ENCODE measurements at places on chromosomes 16 and 17.

GRCh38 chr16:8505327-8505991 lies 84.9 kb downstream of the TMEM114 start:
- no peak for DNase-seq

DNA sequence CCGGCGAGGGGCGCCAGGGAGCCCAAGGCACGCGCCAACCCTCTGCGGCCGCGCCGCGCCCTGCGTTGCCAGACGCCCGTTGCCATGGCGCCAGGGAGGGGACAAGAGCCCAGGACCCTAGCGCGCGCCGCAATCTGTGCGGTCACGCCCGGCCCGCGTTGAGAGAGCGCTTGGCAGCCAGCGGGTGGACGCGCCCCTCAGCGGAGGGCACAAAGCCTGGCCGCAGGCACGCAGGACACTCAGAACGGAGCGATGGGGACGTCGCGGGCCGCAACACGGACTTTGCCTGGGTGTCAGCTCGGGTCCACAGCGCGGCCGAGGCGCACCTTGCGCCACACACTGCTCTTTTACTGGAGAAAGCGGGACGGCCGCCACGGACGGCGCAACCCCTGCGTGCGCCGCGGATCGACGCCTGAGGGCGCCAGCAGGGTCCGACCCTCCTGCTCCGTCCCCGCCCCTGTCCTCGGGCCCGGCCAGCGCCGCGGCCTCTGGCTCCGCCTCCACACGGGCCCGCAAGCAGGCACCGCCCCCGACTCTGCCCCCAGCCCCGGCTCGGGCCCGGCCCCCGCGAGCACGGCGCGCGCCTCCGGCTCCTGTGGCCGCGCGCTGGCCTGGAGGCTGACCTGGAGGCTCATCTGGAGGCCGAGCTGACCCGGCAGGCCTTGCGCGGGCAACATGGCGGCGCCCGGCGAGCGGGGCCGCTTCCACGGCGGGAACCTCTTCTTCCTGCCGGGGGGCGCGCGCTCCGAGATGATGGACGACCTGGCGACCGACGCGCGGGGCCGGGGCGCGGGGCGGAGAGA lies at the start of gene GFER:
Gene GFER (plus strand): TSS at position 650 of the 803 bp plus-strand sequence. CDS start 26 bp downstream, at position 676.
- no peak for DNase-seq

GRCh38 chr17:57451191-57451590 lies 194.9 kb downstream of the MSI2 start:
- DNase-seq, result no peak

DNA sequence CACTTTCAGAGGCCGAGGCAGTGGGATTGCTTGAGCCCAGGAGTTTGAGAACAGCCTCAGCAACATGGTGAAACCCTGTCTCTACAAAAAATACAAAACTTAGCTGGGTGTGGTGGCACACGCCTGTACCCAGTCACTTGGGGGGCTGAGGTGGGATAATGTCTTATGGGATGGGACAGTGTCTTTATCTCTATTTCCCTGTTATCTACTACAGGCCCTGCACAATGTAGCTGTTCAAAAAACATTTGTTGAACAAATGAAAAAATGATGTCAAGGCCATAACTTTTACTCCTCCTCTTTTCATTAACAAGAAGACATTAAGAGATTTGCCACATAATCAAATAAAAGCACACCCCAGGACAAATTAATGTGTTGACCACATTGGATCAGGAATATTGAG lies 13.8 kb downstream of the TUBG1 start:
- no peak for DNase-seq

DNA sequence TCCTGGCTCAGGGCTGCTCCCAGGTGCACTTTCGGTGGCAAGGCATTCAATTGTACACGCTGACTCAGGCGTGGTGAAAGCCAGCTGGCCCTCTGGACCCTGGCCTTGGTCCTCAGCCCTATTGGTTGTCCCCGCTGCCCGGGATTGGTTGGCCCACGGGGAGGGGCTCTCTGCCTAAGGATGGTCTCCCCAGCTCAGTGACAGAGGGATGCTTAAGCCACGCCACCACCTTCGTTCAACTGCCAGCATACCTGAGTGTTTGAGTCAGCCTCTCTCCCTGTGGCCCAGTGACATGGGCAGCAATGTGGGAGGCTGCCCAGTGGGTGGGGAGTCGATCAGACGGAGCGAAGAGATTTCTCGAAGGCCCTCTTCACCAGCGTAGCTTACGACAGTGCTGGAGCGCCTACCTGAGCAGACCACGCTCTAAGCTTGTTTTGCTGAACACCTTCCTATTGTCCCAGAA lies 30.3 kb downstream of the IRF8 start:
- DNase-seq, result no peak

- DNase-seq, result no peak
Measured at GRCh38 chr16:23902034-23902747, 66.4 kb downstream of the PRKCB start.

DNA sequence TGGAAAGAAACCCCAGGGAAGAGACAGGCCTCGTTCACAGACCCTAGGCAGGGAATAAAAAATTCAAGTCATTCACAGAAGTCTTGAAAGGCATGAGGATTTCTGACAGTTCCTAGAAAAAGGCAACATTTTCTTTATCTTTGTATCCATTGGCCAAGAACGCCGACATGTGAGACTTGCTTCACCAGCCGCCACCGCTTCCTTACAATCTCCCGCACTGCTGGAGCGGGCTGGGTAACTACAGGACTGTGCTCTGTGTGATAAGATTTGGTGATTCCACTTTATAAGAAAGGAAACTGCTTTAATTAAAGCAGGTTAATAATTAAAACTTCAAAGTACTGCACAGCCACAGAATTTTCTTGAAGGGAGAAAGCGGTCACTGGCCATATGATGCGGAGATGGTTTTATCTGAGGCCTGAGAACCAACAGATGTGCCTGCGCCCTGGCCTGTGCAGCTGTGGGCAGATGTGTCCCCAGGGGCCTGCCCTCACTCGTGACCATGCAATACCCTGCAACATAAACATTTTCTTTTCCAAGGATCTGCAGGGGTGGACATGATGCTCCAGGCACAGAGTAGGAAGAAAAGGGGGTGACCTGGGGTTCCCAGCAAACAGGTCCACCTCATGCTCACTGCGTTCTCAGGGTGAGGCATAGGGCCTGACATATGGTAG lies 13.0 kb upstream of the LGALS3BP start:
- no peak for DNase-seq

DNA sequence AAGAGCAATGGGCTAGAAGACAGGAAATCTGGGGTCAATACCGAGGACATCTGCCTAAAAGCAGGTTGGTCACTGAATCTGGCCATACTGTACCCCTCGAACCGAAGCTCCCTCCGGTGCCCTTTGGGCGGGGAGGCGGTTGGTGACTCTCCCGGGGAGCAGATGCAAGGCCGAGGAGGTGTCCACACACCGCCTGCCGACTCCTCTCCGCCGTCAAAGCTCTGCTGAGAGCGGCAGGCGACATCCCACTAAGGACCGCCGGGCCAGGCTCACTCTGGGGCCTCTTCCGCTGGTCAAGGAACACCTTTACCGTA lies 458 bp downstream of the ZNF200 start:
- no peak for DNase-seq

- DNase-seq, result no peak
Measured at GRCh38 chr16:46822270-46822669, 8.7 kb downstream of the C16orf87 start.

DNA sequence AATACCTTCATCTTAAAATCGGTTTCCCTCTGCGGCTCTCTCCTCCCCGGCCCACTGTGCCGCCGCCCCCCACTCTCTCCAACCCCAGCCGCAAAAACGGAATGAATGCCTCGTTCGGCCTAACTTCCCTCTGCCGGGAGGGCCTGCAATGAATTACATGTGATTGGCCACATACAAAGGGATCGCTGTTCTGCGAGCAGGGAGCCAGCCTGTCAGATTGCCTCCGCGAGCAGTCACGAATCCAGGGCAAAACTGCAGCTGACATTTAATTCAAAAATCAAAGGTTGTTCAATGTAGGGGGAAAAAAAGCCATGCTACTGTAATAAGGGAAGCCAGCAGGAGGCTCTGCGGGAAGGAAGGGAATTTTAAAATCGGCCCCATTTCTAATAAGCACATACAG lies 84.9 kb downstream of the TBC1D16 start:
- no peak for DNase-seq

GRCh38 chr16:75459691-75460090 lies 4.8 kb downstream of the TMEM170A start:
- no peak for DNase-seq

DNA sequence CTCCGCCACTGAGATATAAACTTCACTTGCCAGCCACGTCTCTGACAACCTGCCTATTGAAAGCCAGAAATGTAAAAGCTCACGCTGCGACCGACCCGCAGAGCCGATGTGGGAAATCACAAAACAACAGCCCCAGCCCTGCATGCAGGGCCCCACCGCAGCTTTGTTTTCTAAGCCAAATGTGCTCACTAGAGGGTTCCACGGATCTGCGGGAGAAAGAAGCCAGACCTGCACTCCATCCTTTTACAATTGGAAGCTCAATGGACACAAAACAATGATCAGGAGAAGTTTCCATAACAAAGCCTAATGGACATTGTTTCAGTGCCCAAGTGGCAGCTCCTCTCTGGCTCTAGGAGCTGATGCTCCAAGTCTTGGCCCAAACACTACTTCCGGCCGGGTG lies 33.1 kb downstream of the WIPI1 start:
- no peak for DNase-seq

GRCh38 chr17:28346746-28347246 lies 10.5 kb downstream of the POLDIP2 start:
- no peak for DNase-seq

- no peak for DNase-seq
Measured at GRCh38 chr16:85130705-85131028, 18.4 kb upstream of the CIBAR2 start.

- no peak for DNase-seq
Measured at GRCh38 chr16:10652730-10653590, 41.8 kb downstream of the TEKT5 start.

DNA sequence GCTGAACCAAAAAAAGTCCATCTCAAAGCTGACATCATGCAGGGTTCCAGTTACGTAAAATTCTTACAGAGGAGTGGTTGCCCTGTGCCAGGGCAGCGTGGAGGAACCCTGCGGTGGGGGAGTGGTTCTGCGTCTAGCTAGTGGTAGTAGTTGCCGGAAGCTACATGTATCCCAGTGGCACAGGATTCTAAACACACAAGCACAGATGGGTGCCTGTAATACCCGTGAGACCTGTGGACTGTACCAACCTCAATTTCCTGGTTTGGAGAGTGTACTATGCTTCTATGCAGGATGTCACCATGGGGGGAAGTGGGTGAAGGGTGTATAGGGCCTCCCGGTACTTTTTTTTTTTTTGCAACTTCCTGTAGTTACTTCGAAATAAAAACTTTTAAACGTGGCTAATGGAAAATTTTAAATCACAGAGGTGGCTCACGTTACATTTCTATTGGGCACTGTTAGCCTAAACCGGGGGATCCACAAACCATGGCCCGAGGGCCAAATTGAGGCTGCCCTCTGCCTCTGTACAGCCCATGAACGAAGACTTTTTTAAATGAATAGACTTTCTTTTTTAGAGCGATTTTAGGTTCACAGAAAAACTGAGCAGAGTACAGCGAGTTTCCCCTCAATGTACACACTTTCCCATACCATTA lies 38.5 kb downstream of the TBC1D16 start:
- peak; percentile 51 for DNase-seq

- DNase-seq, result no peak
Measured at GRCh38 chr16:71781741-71782140, 26.9 kb downstream of the AP1G1 start.

GRCh38 chr17:39643271-39643670 lies 6.3 kb downstream of the STARD3 start:
- no peak for DNase-seq

DNA sequence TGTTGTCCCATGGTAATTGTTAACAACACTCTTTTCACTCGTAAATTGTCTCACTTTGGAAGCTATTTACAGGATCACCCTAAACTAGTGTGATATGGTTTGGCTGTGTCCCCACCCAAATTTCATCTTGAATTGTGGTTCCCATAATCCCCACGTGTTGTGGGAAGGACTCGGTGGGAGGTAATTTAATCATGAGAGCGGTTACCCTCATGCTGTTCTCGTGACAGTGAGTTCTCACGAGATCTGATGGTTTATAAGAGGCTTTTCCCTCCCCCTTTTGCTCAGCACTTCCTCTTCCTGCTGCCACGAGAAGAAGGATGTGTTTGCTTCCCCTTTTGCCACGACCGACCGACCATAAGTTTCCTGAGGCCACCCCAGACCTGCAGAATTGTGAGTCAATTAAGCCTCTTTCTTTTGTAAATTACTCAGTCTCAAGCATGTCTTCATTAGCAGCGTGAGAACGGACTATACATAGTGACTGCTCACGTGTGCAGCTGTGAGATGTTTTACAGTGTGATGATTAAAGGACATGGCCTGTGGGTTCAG lies 34.4 kb downstream of the DNAH3 start:
- DNase-seq, result no peak

- DNase-seq, result no peak
Measured at GRCh38 chr16:74626741-74627416, 20.0 kb upstream of the GLG1 start.

DNA sequence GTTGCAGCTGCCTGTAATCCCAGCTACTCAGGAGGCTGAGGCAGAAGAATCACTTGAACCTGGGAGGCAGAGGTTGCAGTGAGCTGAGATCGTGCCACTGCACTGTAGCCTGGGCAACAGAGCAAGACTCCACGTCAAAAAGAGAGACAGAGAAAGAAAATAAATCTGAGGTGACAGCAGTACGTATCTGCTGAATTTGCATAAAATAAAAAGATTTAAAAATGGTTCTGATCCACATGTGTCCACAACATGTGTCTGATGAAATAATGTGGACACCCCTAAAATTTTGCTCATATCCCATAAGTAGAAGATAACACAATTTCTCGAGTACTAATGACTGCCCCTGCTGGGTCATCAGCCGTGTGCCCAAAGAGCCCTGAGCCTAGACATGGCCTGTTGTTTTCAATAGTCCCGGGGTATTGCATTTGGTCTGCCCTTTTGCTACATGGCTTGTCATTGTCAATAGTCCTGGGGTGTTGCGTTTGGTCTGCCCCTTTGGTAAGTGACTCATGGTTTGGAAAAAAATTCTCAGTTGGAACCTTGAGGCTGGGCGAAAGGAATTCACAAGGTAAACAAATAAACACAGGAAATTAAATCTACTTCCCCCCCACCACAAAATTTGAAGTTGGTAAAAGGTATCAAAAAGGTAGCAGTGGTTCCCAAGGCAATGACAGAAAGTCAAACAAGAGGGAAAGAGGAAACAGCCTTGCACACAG lies 434.6 kb upstream of the MAF start:
- DNase-seq, result no peak

DNA sequence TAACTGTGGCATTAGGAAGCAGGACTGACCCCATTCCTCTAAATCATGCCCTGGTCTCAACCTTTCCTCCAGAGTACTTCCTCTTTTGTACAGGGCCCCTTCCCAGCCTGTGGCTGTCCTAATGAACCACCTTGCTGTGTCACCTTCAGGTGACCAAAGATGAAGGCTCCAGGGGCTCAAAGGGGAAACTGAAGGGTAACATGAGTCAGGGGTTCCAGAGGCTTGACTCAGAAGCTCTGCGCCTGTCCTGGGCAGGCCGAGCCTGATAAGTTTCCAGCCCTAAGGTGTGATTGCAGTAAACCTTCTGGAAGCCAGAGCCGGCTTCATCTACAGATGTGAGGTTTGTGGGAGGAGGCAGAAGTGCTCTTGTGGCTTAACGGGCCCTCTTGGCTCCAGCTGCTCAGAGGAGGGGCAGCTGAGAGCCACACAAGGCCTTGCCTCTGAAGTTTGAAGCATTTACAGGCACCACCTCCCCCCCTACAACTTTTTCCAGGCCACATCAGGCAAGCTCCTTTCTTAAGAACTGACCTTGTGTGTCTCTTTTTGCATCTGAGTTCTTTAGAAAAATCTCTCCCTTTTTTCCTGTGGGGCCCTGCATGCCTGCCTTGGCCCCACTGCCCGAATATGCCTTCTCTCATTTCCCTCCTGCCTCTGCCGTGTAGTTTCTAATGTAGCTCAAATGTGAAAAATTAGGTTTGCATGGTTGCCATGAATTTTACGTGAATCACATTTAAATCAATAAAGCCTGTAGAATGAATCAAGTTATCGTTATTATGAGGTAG lies 149.9 kb downstream of the CLEC16A start:
- peak; percentile 27 for DNase-seq
